ENCODE measurements at places on chromosomes 16 and 17.
A peak's percentile ranks its signal among the peaks of the same experiment; 100 is the strongest.

- DNase-seq, result no peak
Observed at GRCh38 chr16:85642762-85643358, 29.7 kb downstream of the GSE1 start.

- no peak for DNase-seq
Observed at GRCh38 chr17:39517224-39517623, 55.9 kb downstream of the CDK12 start.

GRCh38 chr17:1058423-1059130, 61.6 kb downstream of the TIMM22 start:
- DNase-seq, result no peak

DNA sequence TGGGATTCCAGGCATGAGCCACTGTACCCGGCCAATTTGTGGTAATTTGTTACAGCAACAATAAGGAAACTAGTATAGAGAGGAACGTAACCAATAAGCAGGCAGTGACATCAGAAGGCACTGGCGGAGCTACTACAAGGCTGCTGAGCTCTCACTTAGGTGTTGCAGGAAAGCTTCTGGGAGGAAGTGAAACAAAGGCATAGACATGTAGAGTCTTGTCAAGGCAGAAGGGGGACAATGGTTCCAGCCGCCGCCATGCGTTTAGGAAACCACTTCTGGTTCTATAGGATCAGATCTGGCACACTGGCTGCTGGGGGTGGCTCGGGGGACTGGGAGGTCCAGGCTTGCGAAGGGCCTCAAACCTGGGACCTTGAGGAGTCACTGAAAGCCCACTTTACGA, 9.4 kb upstream of the CPSF4L start:
- DNase-seq, result no peak

GRCh38 chr17:73625991-73626673, 18.1 kb downstream of the SDK2 start:
- DNase-seq, result no peak

GRCh38 chr17:62919388-62919787, 46.6 kb upstream of the TANC2 start:
- no peak for DNase-seq

DNA sequence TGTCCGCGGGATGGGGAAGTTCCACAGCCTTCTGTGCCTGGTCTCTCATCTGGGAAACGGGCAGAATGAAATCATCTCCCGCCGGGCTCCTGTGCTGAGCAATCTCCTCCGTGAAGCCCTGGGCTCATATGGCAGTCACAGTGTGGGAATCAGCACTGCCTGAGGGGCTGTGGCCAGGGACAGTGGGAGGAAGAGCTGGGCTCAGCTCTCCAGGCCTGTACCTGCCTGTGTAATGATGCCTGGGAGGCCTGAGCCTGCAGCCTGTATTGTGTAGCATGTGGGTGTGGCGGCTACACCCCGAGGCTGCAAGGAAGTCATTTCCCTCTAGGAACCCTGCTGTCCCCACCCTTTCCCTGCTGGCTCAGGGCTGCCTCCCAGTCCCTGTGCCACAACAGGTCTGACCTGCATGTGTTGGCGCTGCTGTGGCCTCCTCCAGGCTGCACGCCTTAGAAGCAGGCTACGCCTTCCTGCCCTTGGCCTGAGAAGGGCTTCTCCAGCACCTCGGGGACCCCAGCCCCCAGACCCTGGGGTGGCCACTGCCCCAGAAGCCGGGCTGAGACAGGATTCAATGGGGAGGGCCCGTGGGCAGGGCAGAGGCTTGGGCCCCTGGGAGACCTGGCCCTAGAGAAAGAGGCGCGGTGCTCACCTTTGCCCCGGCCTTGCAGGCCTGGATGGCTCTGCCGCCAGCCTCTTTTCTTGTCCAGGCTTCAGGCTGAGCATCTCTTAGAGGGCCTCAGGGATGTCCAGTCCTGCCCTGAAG, 2.1 kb downstream of the ITGB4 start:
- DNase-seq, result no peak

DNA sequence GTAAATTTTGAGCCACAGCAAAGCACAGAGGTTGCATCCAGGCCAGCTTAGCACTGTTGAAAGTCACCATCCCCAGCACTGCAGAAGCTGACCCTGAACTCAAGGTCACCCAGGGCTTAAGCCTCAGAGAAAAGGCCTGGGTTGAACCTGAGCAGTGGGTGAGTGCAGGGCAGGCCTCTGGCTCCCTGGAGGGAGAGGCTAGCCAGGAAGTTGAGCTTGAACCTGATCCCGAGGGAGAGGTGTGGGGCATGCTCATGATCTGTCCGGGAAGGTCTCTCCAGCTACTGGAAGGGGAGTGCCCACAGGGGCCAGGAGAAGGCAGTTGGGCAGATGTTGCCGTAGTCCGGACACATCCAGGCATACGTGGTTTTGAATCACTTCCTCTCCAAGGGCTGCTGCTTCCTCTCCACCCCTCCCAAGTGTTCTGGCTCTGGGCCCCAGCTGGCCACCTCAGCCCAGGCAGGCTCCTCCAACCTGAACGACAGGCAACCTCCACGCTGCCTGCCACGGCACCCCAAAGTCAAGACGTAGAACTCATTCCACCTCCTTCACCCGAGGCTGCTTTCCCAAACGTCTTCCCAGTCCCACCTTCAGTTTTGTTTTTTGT, 18.4 kb downstream of the CARHSP1 start:
- DNase-seq, result no peak

DNA sequence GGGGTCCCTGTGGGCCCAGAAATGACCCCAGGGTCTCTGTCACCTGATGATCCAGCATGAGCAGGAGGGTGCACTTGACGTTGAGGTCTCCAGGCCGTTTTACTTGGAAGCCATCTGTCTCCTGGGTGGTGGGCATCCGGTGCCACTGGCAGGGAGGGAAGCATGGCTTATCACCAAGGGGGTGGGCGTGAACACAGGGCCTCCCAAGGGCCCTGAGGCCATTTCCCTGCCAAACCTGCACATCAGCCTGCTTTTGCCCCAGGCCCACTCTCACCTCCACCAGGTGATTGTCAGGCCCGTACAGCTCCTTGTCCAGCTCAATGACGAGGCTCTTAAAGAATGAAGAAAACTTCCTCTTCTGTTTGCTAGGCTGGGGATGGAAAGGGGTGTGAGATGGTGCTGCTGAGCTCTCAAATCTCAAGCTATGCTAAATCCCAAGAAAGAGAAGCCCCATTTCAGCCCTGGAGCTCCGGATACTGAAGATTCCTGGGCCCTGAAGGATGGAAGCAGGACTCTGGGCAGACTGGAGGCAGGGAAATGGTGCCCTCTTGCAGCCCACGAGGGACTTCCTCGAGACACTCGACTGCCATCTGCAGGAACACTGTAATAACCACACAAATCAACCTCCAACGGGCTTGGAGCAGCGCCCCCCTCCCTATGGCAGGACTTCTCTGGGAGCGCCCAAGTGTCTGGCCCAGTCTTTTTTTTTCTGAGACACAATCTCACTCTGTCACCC, 7.1 kb upstream of the FTSJ3 start:
- DNase-seq, result peak; percentile 65

DNA sequence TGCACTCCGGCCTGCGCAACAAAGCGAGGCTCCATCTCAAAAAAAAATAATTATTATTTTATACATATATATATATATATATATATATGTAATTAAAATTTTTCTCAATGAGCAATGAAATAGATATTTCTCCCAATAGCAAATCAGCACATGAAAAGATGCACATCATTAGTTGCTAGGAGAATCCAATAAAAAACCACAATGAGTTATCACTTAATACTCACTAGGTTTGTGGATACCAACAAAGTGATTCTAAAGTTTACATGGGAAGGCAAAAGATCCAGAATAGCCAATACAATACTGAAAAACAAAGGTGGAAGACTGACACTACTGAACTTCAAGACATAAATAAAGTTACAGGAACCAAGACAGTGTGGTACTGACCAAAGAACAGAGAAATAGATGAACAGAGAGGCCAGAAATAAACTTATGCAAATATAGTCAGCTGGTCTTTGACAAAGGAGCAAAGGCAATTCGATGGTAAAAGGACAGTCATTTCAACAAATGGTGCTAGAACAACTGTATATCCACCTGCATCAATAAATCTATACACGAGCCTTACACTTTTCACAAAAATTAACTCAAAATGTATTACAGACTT, 13.6 kb downstream of the SMG6 start:
- DNase-seq, result no peak

DNA sequence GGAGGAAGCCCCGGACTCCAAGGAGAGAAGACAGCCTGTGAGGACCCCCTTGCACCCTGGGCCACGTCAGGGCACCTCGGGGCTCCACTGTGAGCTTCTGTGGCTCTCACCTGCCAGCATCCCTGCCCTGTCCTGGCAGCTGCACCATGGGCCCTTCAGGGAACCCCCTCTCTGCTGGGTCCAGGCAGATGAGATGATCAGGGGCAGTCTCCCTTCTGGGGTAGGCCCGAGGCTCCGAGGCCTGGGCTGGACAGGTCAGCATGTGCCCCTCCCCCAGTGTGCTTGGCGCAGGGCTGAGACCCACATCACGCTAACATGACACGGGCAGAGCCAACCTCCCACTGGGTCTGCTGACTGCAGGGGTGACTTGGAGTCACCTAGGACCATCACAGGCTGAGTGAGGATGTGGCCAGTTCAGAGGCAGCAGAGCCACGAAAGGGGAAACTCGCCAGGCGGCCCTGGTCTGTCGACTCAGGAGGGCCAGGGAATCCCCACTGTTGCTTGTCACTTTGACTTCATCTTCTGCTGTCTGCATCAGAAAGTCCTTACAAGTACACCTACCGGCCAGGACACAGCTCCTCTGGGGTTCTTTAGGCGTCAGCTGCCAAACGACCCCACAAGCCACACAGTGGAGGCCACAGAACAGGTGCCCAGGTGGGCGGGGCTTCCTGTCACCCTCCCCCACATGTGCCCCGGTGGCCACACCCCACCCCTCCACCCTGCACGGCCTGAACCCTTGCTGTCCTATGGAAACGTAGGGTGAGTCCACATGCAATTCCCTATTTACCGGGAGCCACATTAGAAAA, 2.2 kb downstream of the GALNS start:
- no peak for DNase-seq

- DNase-seq, result peak; percentile 48
Observed at GRCh38 chr16:89828870-89829629, 775 bp downstream of the SPIRE2 start.

- peak; percentile 14 for DNase-seq
Observed at GRCh38 chr16:67260426-67261063, 11.8 kb downstream of the SLC9A5 start.

DNA sequence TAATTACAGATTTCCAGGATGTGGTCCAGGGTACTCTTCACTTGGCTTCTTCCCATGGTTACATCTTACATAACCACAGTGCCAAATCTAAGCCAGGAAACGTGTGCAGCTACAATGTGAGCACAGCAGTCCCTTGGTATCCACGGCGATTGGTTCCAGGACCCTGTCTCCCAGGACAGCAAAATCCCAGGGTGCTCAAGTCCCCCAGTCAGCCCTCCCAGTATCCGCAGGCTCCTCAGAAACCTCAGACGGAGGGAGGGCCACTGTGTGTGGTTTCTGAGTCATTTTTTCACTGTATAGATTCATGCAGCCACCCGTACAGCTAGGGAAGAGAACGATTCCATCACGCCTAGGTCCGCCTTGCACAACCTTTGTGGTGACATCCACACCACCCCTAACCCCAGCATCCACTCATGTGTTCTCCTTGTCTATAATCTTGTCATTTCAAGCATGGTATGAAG, 11.1 kb upstream of the ATP2C2 start:
- DNase-seq, result no peak

GRCh38 chr17:34347063-34347462, 9.2 kb upstream of the CCL13 start:
- no peak for DNase-seq

GRCh38 chr16:80751167-80751566, 53.2 kb downstream of the CDYL2 start:
- no peak for DNase-seq
